ENCODE measurements at places on chromosomes 11 and 22. TPM values are rescaled to one million over a fixed set of nuclear protein-coding genes. Genes with fewer than 3 reads are reported as not detected.

DNA sequence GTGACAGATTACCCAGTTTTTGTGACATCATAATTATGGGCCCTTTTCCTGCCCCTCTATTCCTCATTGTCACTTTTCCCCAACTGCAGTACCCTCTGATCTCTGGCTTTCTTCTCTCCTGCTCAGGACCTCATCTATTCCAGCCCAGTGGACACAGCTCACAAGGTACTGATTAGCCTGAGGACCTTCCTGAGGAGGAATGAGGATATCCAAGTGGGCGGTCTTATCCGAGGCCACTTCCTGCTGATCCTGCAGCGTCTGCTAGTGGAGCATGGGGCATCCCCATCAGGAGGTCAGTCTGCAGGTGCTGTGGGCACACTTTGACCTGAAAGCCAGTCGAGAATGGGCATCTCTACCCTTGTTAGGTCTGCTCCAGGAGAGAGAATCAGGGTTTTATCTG is 24.5 kb upstream of the CCDC134 start:
- no peaks in the 10 kb centered on the region for H3K4me1 ChIP-seq
- no peak overlapping the region for H3K4me3 ChIP-seq
- no peaks in the 10 kb centered on the region for H3K27me3 ChIP-seq
- H3K27ac ChIP-seq: no peak overlapping the region
- no peak for DNase-seq

Gene TRIM49D1
- total RNA-seq: not detected

- peaks cover 12% of the 10 kb centered on the region for H3K4me1 ChIP-seq
- H3K4me3 ChIP-seq: no peak overlapping the region
- no peak for DNase-seq
- H3K27me3 ChIP-seq: no peaks in the 10 kb centered on the region
- H3K36me3 ChIP-seq: no peaks in the 10 kb centered on the region
- no peak overlapping the region for H3K27ac ChIP-seq
These were observed 344.7 kb downstream of the BUD13 start for GRCh38 chr11:116427903-116428637.

GRCh38 chr11:110713449-110713776 is 1.2 kb upstream of the ARHGAP20 start:
- H3K36me3 ChIP-seq: no peaks in the 10 kb centered on the region
- peaks cover 28% of the 10 kb centered on the region for H3K4me1 ChIP-seq
- no peak for DNase-seq
- H3K27ac ChIP-seq: peak overlapping the region; percentile 48

DNA sequence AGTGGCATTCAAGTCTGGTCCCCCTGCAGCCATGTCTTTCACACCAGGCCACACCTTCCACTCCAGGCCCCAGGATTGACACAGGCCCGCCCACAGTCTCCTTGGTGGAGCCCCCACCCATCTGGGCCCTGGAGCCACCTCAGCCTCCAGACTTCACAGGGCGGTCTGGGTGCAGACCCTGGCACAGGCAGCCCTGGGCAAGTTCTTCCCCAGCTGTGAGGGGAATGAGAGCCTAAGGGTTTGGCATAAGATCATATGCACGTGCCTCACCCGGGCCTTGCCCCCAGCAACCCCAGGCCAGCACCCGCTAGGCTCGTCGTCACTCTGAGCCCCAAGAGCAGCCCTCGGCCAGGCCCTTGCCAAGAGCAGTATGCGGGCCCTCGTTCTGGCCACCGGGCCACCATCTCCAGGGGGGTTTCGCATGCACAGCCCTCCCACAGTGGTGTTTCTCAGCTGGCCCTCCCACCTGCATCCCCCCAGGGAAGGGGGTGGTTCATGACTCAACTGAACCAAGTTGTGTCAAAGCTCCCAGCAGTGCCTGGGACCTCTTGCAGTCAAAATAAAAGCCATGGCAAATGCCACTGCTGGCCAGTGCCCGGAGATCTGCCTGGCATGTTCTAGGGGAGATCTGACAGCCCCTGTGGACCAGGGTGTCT is 70.4 kb upstream of the KCNQ1OT1 start:
- H3K27ac ChIP-seq: no peak overlapping the region
- peak; percentile 89 for DNase-seq
- H3K36me3 ChIP-seq: no peaks in the 10 kb centered on the region
- no peaks in the 10 kb centered on the region for H3K27me3 ChIP-seq
- no peaks in the 10 kb centered on the region for H3K4me1 ChIP-seq

Gene MISFA
- not detected for total RNA-seq

DNA sequence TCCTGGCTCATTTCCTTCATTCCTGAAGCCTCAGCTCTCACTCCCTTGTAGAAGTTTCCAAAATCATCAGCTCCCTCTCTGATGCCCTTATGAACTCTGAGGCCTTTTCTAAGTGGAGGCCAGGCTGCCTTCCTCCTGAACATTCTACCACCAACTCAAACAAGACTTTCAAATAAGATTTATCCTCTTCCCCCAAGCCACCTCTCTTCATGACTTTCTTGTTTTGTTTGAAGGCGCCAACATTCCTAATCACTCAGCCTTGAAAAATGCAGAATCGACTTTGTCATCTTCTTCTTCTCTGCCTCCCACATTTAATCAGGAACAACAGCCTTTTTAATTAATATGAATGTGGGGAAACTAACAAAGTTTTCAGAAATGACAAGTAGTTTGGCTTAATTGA is 927.9 kb downstream of the OPCML start:
- H3K27ac ChIP-seq: no peak overlapping the region
- H3K27me3 ChIP-seq: peaks cover 4% of the 10 kb centered on the region
- DNase-seq: no peak
- no peak overlapping the region for H3K4me3 ChIP-seq
- H3K36me3 ChIP-seq: no peaks in the 10 kb centered on the region
- no peaks in the 10 kb centered on the region for H3K4me1 ChIP-seq

DNA sequence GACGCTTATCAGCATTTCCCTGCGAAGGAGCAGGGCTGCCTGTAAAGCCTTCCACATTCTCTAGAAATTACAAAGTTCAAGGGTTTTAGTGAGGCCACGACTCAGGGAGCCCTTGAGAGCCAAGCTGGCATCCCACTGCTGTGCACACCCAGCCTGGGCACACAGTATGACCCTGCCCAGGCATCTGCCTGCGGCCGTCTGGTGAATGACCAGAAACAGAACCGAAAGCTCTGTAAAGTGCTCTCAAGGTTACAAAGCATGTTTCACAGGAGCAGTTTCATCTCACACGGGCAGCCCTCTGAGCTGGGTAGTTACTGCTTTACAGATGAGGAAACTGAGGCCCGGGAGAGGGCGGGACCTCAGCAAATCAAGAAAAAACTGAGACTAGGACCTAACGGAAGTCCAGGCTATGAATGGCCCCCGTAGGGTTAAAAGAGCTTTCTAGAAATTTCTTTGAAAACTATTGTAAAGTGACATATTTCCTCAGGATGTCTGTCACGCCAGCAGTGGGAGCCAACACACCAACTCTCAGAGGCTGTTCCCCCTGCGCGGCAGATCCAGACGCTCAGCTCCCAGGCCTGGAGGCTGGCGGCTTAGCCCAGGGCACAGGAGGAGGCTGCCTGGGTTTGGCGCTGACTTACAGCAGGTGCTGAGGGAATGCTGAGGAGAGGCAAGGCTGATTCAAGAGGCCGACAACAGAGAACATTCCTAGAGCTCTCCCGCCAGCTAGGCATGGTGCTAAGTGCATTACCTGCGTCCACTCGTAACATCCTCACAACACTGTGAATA is 7.7 kb upstream of the TCF20 start:
- H3K36me3 ChIP-seq: no peaks in the 10 kb centered on the region
- H3K4me1 ChIP-seq: peaks cover 4% of the 10 kb centered on the region
- no peak overlapping the region for H3K4me3 ChIP-seq
- no peak overlapping the region for H3K27ac ChIP-seq
- no peaks in the 10 kb centered on the region for H3K27me3 ChIP-seq
